ENCODE measurements at places on chromosomes 12 and 14.

- DNase-seq, result no peak
These were observed 58.9 kb downstream of the ANAPC7 start for GRCh38 chr12:110344657-110345056.

GRCh38 chr12:24933694-24934407 is 15.1 kb downstream of the BCAT1 start:
- DNase-seq, result no peak

DNA sequence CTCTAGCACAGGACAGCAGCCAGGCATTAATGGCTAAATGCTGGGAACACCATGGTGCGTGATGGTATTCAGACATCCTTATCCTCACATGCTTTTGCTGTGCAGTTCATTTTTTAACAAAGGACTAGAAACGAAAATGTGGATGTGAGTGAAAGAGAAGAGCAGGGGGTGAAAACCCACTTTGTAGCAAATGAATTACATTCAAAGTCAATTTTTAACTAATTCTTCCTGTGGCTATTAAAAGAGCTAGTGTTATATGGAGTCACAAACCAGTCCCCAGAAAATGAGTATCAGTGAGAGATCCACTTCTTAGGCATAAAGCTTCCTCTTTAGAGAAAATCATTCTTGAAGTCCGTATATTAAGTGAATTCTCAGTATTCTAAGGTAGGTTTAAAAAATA is 592.0 kb upstream of the LMO3 start:
- no peak for DNase-seq

DNA sequence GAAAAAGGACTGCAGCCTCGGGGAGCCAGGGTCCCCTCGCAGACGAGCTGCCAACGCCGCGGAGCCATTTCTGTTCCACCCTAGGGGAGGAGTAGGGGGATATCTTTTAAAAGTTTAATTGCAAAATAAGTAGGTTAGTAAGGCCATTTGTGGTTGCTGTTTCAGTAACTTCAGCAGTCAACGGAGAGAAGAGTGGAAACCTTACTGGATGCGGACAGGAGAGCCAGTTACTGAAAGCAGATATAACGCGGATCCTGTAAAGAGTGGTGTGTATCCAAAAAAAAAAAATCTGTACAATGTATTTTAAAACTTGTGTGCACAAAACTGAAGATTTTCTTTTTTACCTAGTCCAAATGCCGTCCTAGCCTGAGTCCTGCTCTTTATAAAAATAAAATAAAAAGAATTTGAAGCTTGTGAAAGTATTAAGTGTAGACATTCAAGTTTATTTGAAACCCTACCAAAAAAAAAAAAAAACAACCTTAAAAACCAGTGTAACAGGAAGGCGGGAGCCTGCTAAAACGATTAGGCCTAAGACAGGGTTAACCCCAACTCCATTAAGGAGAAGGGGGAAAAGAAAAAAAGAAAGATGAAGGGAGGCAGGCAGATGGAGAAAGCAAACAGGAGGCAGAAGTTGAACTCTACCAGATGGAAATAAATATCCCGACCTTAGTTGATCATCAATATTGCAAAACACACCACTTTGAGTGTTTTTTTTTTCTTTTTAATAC is 1.0 kb upstream of the BTG1 start:
- DNase-seq, result no peak

- no peak for DNase-seq
These were observed 125.6 kb downstream of the SMOC1 start for GRCh38 chr14:70004791-70005190.

DNA sequence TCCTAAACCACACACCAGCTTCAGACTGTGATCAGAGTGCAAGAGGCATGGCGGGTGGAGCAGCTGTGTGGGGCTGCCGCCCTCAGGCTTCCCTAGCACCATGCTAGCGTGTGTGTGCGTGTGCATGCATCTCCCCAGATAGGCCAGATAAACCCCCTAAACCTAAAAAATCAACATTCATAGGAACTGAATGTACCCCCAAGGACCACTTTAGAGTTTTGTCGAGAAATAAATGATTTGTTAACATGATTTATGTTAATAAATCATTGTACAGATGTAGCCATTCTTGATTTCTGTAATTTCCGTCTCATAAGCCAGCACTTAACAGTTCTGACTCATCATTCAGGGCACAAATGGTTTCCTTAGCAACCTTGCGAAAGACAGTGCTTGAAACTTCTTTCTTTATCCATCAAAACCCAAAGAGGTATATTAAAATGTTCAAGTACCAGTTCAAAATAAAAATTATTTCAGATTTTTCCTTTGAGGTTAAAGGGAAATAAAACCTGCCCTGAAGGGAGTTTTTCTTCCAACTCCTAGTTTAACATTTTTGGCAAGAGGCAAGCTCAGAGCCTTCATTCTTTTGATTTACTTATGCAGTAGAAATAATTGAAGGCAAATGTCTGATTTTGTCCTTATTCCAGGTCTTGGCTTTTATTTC is 206.2 kb upstream of the RGS6 start:
- peak; percentile 85 for DNase-seq

- DNase-seq, result no peak
These were observed 9.6 kb downstream of the PTPN6 start for GRCh38 chr12:6960593-6961277.

- DNase-seq, result no peak
These were observed 2.9 kb upstream of the BIN2 start for GRCh38 chr12:51326698-51327439.

GRCh38 chr12:13981990-13982389 is 588 bp upstream of the GRIN2B start:
- DNase-seq, result no peak

GRCh38 chr14:52020866-52021717 is 31.7 kb downstream of the RTRAF start:
- no peak for DNase-seq

DNA sequence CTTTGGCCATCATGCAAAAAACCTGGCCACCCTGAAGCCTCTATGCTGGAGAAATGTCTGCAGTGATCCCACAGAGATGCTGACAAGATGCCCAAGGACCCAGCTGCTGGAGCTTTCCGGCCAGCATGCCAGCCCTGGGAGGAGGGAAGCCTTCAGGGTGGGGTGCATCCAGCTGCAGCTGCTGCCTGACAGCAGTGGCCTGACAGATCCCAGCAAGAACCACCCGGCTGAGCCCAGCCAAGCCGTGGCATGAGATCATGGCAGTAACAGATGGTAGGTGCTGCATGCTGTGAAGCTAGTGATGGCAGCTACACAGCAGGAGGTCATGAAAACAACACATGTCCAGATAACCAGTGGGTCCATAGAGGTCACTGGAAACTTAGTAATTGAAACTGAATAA is 13.8 kb downstream of the CLBA1 start:
- DNase-seq, result no peak

- no peak for DNase-seq
These were observed 86.4 kb downstream of the MON2 start for GRCh38 chr12:62552906-62553556.

DNA sequence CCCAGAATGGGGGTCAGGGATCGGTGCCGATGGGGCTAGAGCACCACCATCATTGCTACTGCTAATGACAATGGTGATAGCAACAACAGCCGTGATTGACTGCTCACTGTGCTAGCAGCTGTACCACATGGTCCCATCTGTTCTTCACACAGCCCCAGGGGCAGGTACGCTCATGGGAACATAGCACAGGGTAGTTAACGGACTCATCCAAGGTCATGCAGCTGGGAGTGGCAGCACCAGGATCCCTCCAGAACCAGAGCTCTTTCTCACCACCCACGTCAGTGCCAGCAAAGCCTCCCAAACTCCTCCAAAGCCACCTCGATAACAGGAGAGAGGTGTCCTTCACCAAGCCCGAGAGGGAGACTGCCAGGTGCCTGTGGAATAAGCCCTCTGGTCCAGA is 11.2 kb upstream of the DYNC1H1 start:
- no peak for DNase-seq

DNA sequence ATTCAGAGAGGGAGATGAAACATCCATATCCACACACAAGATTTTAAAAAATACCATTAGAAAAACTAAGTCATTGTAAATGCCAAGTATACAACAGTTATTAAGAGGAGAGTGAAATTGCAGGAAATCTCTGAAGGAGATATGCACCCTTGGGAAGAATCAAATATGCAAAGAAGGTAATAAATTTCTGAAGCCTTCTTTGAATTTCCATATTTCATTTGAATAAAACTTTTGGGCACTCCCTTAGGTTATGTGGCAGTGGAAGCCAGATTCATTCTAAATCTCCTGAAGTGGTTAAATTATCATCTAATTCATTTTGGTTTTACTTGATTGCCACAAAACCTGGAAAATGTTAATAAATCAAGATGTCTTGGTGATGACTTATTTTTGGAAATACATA is 138.9 kb upstream of the CLEC14A start:
- DNase-seq, result no peak

DNA sequence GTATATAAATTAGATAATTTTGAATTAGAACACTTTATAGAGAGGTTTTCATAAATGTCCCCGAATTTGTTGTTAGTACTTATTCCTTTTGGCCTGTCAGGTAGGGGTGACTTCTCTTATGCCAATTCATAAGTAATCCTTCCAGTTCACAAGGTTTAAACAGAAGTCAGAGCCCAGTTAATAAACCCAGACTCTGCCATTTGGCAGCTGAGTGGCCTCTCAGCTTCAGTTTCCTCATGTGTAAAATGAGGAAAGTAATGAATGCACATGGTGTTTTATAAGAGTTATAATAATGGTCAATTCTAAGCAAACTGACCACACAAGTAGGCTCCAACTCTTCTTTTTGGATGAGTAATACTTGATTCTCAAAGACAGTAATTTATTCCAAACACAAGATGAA is 10.3 kb downstream of the MTERF2 start:
- no peak for DNase-seq

GRCh38 chr12:76764856-76765255 is 941 bp downstream of the ZDHHC17 start:
- peak; percentile 4 for DNase-seq

DNA sequence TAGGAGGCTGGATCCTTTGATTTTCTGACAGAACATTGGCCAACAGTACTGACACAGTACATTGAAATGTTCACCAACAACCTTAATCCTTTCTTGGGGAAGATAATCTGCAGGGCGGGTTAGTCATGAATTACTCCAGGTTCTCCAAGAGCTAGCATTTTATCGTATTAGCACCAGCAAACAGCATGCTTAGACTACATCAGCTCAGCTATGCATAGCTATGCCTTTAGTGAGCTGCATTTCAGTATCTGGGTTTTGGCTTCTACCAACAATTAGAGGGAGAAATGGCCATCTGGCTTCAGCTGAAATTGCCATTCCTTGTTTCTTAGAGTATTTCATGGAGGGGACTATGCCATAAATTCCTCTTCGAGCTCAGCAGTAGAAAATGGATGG is 33.8 kb downstream of the SAMD4A start:
- DNase-seq, result no peak

DNA sequence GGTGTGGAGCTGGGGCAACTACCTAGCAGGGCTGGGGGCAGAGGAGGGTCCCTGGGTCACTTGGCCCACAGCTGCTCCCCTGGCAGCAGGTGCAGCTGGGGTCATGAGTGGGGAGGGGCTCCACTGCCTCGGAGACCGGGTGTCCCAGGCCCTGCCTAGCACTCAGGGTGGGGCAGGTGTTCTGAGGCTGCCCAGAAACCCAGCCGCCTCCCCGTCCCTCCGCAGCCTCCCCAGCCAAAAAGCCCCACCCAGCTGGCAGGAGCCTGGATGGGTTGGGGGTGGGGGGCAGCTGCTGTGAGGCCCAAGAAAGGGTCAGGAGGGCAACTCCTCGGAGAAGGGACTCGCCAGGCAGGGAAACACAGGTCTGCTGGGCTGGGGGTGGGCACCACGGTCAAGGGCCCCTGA is 11.2 kb downstream of the AHNAK2 start:
- DNase-seq, result no peak

GRCh38 chr14:56119201-56119981 is 1.2 kb downstream of the PELI2 start:
- no peak for DNase-seq

DNA sequence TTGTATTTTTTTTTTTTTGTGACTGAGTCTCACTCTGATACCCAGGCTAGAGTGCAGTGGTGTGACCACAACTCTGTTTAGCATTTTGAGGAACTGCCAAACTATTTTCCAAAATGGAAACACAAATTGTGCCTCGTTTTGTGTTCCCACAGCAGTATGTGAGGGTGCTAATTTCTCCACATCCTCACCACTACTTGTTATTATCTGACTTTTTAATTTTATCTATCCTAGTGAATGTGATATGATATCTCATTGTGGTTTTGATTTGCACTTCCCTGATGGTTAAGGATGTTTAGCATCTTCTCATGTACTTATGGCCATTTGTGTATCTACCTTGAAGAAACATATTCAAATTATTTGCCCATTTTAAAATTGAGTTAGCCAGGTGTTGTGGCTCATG is 62.4 kb downstream of the SRGAP1 start:
- DNase-seq, result no peak

GRCh38 chr14:59134307-59134706 is 54.2 kb upstream of the DAAM1 start:
- no peak for DNase-seq

DNA sequence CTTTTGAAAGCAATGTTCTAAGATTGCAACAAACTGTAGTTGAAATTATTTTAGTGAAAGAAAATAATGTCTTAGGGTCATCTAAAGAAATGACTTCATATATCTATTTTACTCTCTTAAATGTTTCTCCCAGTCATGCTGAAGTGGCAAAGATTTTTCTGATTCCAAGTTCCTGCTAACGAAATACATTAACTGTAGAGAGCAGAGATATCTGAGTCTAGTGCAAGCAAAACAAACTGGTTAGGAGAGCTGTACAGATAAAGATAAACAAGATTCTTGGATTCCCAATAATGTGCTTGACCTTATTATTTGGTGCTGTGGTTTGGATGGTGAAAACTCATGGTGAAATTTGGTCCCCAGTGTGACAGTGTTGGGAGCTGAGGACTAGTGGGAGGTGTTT is 199.9 kb upstream of the PWP1 start:
- no peak for DNase-seq

DNA sequence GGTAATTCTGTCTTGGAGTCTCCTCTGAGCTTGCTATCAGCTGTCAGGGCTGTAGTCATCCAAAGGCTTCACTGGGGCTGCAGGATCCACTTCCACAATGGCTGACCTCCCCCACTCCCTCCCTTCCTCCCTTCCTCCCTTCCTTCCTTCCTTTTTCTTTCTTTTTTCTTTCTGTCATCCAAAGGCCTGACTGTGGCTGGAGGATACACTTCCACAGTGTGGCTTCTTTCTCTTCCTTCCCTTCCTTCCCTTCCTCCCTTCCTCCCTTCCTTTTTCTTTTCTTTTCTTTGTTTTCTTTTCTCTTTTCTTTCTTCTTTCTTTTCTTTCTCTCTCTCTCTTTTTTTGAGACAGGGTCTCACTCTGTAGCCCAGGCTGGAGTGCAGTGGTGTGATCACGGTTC is 30.6 kb downstream of the ARF6 start:
- no peak for DNase-seq
